ENCODE measurements at places on chromosomes 12 and 14.

DNA sequence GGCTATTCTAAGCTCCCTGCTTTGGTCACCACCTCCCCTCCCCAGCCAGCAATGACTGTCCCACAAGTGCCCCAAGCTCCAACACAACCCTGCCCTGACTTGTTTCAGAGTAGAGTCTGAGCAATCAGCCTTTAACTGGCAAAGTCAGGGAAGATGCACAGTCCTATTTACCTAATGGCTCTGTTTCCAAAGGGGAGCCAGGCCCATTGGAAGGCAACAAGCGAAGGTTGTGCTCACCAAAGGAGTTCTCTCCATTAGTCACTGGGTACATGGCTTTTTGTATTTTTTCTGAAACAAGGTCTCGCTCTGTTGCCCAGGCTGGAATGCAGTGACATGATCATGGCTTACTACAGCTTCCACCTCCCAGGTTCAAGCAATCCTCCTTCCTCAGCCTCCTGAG lies 267.1 kb upstream of the CRY1 start:
- peak; percentile 68 for DNase-seq

DNA sequence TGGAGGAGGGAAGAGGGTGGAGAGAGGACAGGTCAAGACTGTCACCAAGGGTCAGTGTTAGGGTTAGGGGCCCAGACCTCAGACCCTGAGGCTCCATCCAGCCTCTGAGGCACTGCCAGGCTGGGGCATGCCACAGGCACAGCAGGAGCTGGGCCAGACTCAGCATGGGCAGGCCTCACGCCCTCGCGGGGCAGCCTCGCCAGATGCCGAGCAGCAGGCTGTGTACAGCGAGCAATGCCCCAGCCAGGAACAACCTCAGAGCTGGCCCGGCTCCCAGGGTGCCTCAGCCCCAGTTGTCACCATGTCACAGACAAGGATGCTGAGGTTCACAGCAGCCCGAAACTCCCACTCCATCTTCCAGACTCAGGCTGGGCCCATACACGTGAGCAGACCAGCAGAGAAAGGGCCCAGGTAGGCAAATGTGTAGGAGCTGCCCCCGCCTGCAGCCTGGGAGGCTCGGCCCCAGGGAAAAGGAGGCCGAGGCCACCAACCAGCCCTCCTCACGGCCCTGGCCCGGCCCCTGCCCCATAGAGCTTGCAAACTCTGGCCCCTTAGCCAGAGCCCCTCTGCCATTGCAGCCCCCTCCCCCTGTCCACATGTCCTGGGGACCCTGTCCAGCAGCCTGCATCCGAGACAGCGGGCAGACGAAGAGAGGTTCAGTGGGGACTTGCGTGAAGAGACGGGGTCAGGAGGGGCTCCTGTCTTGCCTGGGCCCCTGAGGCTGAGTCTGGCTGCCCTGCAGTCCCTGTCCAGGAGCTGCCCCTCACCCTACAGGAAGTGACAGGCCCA lies 7.5 kb downstream of the C14orf180 start:
- no peak for DNase-seq

- peak; percentile 80 for DNase-seq
Measured at GRCh38 chr12:123271001-123271668, 521 bp downstream of the CDK2AP1 start.

DNA sequence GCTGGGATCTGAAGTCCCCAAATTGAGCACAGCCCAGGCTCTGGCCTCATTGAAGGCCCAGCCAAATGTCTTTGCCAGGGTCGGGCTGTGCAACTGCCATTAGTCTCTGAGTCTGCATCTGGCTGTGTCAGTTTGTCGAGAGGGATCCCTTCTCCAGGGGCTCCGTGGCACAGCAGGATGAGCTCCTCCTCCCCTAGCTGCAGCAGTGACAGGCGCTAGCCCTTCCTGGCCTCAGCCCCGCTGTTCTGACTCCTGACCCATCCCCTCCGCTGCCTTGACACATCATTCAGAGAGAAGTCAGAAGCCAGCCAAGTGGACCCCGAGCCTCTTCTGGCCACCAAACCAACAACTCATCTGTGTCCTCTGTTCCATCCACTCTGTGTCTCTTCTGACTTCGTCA lies 188.3 kb downstream of the CALM1 start:
- DNase-seq, result no peak

GRCh38 chr14:95111507-95112164 lies 45.7 kb downstream of the DICER1 start:
- no peak for DNase-seq

DNA sequence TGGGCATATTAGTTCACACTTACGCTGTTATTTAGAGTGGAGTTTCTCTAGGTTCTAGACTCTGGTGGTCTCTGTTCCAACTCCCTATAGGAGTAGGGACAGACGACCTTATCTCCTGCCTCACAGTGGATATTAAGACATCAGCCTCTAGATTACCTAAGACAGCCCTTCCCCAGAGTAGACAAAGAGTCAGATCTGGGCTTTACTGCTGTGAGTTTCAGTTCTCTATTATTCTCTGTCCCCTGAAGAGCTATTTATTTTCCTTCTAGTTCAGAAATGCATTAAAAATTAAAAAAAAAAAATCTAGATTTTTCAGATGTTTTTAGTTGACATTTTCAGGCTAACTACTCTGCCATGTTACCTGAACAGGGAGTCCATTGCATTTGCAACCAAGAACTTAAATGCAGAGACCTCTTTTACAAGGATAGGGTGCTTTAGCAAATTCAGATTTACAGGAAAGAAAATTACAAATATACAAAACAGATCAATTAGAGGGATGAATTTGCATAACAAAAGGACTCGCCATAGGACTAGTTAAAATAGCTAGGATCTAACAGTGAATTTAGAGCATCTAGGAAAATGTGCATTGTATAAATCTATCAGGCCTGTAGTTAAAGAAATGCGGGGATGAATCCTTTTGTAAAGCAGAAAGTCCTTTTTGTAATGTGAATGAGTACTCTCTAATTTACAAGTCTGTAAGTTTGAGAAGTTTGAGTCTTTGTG lies 381.4 kb downstream of the APAF1 start:
- DNase-seq, result no peak

- DNase-seq, result no peak
Measured at GRCh38 chr12:69905801-69906200, 80.8 kb downstream of the MYRFL start.

DNA sequence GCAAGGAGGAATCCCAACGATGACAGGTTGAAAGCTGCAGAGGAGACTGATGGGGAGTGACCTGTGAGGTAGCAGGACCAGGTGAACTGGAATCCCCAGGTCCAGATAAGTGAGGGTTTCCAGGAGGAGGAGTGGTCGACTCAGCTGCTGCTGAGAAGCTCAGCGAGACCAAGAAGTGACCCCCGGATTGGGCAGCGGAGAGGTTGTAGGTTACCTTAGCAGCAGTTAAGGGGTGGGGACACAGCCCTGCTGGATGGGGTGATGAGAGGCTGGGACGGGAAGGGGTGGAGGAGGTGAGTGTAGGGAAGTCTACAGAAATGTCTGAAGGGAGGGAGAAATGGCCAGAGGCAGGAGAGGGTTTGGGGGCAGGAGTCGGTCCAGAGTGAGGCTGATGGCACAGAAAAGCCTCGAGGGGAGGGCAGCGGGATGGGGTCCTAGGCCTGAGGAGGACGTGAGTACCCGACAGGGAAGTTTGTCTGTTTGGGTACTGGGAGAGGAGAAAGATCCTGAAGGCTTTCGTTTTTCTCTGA lies 2.6 kb upstream of the RCOR1 start:
- DNase-seq, result peak; percentile 86

GRCh38 chr12:54968181-54968730 lies 16.3 kb downstream of the TESPA1 start:
- DNase-seq, result no peak

GRCh38 chr12:64639466-64639865 lies 29.2 kb downstream of the RASSF3 start:
- DNase-seq, result no peak

DNA sequence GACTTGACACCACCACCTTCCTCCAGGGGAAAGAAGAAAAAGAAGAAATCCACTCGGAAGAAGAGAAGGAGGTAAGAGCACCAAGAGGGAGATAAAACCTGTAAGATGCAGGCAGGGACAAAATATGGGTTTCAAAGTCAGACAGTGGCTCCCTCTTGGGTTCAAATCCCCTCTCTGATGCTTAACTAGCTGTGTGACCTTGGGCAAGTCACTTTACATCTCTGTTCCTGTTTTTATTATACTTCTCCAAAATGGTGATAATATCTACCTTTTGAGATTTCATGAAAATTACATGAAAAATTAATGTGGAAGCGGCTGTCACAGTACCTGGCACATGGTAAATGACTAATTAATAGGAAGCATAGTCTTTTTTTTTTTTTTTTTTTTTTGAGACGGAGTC lies 64.4 kb upstream of the HSPB8 start:
- no peak for DNase-seq

- DNase-seq, result no peak
Measured at GRCh38 chr14:87179936-87180335, 813.0 kb downstream of the GALC start.

GRCh38 chr12:53613821-53614220 lies 12.4 kb downstream of the ATF7 start:
- no peak for DNase-seq

GRCh38 chr12:46830731-46831334 lies 5.0 kb upstream of the SLC38A4 start:
- DNase-seq, result peak; percentile 61

- DNase-seq, result no peak
Measured at GRCh38 chr14:102984336-102985102, 62.1 kb downstream of the AMN start.

DNA sequence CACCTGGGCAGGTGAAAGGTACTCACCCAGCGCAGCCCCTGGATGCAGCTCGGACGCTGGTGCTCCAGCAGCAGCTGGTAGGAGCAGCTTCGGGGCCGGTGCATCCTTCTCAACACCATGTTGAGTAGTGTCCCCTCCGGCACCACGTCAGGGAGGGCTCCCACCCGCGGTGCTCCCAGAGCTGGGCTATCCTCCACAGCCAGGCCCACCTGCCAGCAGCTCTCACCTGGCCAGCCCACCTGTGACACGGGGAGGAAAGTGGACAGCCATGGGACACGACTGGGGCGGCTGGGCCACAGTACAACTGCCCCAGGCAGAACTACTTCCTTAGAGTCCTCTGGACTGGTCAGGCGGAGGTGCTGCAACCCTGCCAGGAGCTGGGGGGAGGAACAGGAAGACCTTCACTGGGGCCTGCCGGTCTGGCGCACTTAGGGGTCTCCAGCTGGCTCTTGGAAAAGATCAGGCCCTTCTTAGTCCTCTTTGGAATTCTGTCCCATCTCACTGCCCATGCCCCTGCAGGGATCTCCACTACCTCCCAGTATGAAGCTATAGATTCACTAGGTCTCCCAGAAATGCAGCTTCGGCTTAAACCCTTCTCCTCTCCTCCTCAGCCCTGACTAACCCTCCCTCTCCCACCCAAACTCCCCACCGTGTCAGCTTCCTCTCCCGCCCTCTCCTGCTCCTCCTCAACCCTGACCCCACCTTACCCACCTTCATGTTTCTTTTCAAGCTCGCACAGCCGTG lies 668 bp downstream of the RAPGEF3 start:
- peak; percentile 86 for DNase-seq

- DNase-seq, result no peak
Measured at GRCh38 chr12:14403711-14404196, 38.3 kb downstream of the ATF7IP start.

DNA sequence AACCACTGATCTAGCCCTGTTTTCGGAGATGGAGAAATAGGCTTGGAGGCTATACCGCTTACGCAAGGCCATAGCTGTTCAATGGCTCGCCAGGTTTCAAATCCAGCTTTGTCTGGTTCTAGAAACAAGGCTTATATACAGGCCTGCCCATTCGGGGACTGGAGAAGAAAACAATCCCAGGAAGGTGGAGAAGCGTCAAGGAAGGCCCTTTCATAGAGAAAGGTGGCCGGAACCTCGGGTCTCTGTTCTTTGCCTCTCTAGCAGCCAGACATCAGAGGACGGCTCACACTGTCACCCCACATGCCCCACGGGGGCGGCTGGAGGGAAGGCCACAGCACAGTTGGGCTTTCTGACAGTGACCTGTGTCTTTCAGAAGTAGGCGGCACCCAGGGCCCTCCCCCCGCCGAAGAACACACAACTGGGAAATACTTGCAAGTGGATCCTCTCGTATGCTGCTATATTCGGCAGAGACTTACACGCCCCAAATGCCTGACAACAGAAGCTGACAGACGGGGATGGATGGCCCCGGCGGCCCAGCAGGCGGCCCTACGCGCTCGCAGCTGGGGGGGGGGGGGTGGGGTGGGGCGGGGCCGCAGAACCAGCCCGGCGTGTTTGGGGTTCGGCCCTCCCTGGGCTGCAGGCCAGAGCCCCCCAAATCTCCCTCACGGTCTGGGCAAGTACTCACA lies 4.5 kb upstream of the SETD1B start:
- peak; percentile 92 for DNase-seq

DNA sequence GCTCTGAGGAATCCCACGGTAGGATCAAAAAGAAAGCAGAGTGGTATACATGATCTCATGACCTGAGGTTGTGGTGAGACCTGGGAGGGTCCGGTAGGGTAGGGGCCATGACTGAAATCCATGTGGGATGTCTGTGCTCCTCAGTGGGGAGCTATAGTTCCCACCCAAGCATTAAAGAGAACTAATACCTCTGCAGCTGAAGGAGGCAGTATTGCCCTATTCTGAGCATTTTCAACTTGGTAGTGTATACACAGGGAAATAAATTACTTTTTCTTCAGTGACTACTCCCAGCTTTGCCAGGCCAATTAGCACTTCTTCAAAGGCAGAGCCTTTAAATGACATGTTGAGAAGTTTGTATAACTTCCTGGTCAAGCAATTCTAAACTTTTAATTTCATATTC lies 613.8 kb downstream of the KCNH5 start:
- no peak for DNase-seq

DNA sequence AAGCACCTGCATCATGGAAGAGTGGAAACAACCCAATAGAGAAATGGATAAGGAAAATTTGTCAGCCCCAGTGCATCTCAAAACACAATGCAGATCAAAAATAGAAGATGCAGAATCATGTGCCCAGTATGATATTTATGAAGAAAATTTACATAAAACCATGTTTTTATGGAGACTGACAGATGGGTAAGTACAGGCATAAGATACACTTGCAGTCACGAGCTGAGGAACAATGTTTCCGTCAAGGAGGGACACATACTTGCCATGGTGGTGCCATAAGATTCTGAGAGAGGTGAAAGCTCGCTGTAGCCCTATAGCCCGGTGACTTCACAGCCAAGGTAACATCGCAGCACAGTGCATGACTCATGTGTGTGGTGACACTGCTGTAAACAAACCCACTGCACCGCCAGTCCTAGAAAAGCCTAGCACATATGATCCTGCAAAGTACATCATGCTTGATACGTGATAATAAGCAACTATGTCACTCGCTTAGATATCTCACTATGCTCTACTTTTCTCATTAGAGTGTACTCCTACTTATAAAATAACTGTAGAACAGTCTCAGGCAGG lies 112.6 kb downstream of the RIMBP2 start:
- DNase-seq, result peak; percentile 53

- DNase-seq, result peak; percentile 83
Measured at GRCh38 chr14:76550534-76550933, 174.6 kb downstream of the ESRRB start.

DNA sequence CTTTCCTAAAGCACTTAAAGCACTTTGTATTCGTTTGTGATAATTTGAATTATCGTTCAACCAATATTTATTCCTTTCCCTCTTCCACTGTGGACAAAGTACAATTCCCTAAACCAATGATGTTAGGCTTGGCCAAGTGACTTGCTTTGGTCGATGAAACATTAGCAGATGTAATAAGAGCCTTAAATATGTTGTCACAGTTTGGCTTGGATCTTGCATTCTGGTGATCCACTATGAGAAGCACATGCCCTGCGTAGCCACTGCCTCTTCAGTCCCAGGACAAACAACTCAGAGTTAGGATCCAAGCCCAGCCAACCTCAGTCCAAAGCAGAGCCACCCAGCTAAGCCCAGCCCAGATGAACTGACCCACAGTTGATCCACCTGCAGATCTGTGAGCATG lies 8.4 kb upstream of the C12orf75 start:
- no peak for DNase-seq
